ENCODE measurements at places on chromosomes 12 and 14.

DNA sequence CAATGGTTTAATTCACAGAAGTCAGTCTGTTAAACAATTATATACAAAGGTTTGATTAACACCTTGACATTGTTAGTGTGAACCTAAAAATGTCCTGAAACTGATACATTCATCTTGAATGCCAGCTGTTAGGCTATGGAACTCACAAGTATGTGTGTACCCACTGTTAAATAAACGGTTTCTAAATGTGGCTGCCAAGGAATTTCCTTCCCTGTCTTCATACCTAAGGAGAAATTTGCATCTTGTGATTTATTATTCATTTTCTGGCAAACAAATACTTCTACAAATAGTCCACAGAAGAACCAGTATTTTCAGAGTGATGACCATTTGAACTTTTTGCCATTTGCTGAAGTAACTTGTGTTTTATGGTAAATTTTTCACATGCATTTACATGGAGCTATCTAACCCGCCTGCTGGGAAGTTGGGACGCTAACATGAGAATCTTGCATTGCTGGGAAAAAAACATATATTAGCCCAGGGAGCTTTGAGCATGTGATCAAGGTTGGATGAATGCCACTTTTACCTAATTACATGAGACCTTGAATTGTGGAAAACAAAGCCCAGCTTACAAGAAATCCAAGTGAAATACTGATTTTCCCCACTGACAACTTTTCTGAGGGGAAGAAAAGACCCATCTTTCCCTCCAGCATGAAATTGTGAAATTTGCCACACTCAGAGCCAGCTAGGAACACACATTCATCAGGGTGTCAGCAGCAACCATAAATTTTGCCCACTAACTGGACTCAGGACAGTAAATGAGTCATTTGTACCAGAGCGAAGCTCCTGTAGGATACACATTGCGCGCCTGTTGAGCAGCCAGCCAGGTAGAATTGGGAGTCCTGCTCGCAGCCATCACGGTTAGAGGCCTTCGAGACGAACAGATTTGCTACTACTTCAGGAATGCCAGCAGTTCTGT is 118.0 kb downstream of the KICS2 start:
- no peak for DNase-seq

GRCh38 chr12:110658878-110659277 is 30.0 kb downstream of the HVCN1 start:
- no peak for DNase-seq

GRCh38 chr14:54366736-54367735 is 29.8 kb upstream of the CDKN3 start:
- DNase-seq = peak; percentile 23

- DNase-seq = no peak
Observed at GRCh38 chr12:5909560-5909959, 35.5 kb downstream of the ANO2 start.

- no peak for DNase-seq
Observed at GRCh38 chr14:53807542-53807941, 149.1 kb downstream of the BMP4 start.

GRCh38 chr12:77062846-77063461 is 2.4 kb downstream of the E2F7 start:
- no peak for DNase-seq

DNA sequence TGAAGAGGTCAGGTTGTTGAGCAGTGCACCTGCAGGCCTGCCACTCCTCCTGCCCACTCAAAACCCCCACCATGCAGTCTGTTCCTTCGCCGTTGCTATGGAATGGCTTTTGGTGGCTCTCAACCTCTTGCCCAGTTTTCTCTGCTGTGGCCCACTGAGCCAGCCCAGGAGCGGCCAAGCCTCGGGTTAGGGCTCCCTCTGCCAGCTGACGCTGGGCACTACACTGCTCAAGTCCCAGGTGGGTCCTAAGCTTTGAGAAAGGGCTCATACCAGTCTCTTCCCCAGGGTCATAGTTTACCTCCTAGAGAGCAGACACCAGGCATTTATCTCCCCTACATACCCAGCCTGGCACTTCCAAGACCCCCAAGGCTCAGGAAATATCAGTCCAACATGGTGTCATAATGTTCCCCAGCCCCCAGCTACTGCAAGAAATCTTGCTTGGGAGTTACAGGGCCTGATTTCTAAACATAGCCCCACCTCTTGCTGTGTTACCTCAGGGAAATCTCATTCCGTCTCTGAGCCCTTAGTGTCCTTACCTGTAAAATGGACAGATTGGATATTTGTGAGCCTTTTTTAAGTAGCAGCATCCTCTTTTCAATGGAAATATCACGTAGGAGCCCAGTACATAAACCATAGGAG is 59.4 kb downstream of the TSPAN11 start:
- DNase-seq = no peak

GRCh38 chr14:86527312-86527711 is 997.4 kb downstream of the FLRT2 start:
- DNase-seq = no peak

DNA sequence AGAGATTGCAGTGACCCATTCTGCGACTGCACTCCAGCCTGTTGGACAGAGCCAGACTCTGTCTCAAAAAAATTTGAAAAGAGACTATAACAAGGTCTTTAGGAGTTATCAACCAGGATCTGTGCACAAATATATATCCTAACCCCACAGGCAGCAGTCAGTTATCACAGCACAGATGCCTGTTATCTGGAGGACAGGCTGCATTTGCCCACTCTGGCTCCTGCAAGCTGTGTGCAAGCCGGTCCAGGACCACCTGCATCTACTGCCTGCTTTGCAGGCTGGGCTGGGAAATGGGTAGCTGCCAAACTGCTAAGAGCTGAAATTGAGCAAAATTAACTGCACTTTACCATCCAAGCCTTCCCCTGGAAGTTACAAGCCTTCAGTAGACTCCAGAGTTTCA is 21.4 kb upstream of the RCOR1 start:
- DNase-seq = no peak

DNA sequence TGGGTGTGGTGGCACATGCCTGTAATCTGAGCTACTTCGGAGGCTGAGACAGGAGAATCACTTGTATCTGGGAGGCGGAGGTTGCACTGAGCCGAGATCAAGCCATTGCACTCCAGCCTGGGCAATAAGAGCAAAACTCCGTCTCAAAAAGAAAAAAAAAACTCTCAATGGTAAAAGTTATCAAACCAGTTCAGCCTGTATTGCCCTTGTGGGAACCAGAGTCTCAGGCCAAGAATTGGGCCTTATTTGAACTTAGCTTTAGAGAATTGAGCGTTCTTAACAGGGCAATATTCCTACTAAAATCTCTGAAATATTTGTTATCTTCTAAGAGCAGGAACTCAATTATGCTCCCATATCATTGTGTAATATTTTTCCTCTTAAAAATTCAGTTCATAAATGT is 7.7 kb upstream of the MDM2 start:
- DNase-seq = no peak

DNA sequence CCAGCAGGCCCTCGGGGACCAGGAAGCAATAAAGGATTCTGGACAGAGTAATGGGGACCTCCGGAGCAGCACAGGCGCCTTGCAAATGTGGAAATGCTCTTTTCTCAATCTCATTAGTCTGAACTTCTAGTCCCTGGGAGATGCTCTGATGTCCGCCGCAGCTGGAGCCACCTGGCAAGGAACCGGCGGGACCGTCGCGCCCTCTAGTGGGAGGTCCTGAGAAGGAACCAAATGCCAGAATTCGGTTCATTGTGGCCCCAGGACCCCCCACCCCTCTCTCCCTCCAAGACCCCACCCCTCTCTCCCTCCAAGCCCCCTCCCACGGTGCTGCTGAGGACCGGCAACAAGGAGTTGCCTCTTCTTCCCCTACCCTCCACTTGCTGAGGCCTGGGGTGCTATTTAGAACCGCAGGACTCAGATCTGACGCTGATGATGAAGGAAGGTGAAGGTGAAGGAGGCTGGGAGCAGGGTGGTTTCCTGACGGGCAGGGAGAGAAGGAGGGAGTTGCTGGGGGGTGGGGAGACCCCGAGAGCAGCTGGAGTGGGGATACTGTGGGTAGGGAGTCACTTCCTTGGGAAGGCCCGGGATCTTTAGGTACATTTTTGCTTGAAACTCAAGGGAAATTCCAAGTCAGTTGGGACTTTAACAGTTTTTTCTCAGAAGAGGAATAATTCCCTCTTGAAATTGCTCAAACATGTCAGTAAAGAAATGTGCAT is 42.5 kb downstream of the SMIM41 start:
- no peak for DNase-seq

- DNase-seq = no peak
Observed at GRCh38 chr12:5593086-5593485, 161.2 kb downstream of the NTF3 start.

GRCh38 chr14:61525293-61526011 is 169.9 kb upstream of the HIF1A start:
- DNase-seq = no peak

DNA sequence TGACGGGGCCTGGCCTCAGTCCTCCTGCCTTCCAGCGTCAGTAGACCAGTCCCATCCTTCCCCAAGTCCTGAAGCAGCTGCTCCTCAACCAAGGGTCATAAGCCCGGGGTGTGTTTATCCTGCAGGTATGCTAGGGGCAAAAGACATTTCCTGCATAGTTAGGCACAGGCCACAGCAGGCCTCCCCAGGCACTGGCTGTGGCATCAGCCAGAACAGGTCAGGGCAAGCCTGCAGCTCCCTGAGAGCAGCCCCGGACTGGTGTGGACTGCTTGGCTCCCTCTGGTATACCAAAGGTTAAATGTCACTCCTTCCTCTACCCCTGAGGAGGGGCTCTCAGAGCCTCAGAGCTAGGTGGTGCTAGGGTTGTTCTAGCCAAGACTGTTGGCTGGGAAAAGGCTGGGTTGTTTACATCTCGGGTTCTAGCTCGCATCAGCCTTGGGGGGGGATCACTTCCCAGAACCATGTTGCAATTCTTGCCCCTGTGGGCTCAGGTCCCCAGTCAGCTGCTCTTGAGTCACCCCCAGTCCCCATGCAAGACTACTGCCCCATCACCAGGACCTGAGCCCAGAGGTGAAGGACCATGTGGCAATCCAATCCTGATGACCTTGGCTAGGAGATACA is 2.9 kb downstream of the MMP14 start:
- no peak for DNase-seq

- DNase-seq = no peak
Observed at GRCh38 chr12:78241446-78241845, 410.8 kb downstream of the NAV3 start.

GRCh38 chr12:101302741-101303140 is 22.8 kb downstream of the UTP20 start:
- DNase-seq = no peak

DNA sequence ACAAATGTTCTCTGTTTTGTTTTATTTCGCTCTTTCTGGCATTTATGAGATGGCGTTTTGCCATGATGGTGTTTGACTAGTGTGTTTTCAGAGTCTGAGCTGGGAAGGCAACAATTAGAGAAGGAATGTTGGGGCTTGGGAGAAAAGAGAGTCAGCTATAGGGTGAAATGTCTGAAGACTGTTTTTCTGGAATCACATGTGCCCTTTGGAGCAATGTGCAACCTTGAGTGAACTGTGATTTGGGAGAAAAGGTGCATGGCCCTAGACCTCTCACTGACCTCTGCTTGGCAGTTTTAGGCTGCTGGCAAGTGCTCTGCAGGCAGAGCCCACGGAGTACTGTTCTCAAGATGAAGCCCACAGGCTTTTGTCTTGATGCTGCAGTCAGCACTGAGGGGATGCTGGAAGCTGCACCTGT is 379.9 kb upstream of the PDE3A start:
- DNase-seq = no peak

DNA sequence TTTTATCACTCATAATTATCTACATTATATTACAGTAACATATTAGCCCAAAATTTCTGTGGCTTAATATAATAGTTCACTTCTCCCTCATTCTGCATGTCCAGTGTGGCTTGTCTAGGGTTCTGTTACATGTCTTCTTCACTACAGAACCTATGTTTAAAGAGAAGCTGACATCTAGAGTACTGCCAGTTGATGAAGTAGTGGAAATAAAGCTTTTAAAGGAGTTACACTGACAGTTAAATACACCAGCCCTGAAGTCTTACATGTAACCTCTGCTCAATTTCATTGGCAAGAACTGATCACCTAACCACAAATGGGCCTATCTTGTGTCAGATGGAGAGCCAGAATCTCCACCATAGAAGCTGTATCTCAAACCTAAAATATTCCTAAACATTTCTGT is 32.9 kb downstream of the RPS6KA5 start:
- no peak for DNase-seq

DNA sequence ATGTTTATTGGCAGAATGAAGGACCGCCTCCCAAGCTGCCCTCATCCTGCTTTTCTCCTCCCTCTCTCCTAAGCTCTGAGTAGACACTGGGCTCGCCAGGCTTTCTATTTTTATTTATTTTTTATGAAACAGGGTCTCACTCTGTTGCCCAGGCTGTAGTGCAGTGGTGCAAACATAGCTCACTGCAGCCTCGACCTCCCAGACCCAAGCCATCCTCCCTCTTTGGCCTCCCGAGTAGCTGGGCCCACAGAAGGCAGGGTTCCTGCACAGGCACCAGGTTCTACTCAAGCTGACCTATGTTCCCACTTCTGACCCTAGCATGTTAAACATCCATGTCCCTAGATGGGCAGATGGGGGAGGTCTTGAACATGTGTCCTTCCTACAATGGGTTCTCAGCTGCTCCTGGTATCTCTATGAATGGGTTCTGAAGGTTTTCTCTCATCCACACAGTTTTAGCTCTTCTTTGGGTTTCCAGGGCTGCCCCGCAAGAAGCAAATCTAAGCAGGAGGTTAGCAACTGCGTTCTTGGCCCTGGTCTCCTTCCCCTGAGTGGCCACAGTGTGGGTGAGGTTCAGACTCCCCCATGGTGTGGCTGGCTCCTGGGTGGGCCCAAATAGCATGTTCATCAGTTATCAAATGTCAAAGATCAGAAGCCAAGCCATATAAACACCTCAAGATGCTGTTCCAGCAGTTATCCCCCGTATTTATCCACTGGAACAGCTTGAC is 167.3 kb downstream of the ZFP36L1 start:
- DNase-seq = no peak

- no peak for DNase-seq
Observed at GRCh38 chr14:65745396-65746190, 333.1 kb downstream of the FUT8 start.

DNA sequence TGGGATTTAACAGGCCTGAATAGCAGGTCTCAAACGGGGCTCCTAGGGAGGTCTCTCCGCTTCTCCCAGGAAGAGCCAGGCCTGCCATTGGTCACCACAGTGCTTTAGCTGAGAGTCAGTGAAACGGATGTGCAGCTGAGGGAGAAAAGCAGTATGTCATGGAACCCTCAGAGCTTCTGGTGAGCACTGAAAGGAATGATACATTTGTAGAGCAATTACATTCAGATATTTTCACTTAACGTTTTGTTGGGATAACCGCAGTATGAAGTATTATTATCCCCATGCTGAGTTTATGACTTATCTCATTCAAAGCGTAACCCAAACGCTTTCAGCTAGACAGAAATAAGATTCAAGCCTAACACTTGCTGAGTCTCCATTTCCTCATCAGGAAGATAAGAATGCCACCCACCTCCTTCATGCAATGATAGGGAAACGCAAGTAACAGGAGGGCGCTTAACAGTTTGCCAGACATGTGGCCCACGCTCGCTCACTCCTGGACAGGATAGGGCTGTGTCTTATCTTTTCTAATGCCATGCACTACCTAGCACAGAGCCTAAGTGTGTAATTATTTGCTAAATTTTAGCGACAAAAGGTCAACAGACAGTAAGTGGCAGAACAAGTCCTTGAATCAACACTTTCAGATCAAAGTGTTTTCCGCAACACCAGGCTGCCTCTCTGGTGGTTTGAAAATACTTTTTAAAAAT is 28.2 kb downstream of the DAD1 start:
- DNase-seq = peak; percentile 74
